RPMI8226 (cell line): ENCODE measurements at places on chromosomes 2 and 18.

GRCh38 chr2:32652555-32653209 lies 24.8 kb downstream of the TTC27 start:
- DNase-seq, result no peak

GRCh38 chr2:47490406-47490805 lies 87.5 kb downstream of the MSH2 start:
- no peak for DNase-seq

GRCh38 chr18:35131387-35132020 lies 90.3 kb downstream of the MAPRE2 start:
- no peak for DNase-seq

- DNase-seq, result no peak
Observed at GRCh38 chr2:164593959-164594358, 27.3 kb downstream of the GRB14 start.

DNA sequence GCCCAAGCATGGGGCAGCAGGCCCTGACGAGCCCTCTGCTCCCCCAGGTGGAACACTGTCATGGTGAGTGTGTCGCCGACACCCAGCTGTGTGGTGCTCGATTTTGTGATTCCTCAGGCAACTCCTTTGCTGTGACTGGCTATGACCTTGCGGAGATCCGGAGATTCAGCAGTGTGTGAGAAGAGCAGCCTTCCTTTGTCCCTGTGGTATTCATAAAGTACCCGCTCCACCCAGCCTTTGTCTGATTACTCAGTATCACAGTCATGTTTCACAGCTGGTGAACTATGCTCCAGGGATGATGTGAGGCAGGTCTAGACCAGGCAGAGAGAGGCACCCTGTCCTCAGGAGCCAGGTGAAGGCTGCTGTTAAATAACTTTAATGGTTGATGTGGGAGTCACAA lies 4.0 kb downstream of the WDR54 start:
- no peak for DNase-seq

- no peak for DNase-seq
Observed at GRCh38 chr18:54165450-54165849, 59.0 kb downstream of the MBD2 start.

DNA sequence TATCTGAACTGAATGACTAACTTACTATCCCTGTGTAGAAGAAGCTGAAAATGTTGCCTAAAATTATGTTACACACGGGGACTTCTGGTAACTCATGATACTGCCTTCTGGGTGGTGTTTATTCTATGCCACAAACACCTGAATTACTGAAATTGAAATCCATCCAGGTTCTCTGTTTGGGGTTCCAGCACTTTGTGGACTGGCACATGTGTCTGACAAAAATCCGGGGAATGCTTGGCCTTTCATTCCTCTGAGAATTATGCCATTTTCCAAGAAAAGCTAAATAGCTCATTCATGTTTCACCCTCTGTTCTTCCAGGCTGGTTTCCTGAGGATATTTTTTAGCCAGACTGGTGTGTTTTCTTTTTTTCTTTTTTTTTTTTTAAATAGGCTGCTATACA lies 59.5 kb upstream of the POU3F3 start:
- no peak for DNase-seq

- DNase-seq, result no peak
Observed at GRCh38 chr18:65937180-65937579, 186.4 kb downstream of the CDH7 start.

DNA sequence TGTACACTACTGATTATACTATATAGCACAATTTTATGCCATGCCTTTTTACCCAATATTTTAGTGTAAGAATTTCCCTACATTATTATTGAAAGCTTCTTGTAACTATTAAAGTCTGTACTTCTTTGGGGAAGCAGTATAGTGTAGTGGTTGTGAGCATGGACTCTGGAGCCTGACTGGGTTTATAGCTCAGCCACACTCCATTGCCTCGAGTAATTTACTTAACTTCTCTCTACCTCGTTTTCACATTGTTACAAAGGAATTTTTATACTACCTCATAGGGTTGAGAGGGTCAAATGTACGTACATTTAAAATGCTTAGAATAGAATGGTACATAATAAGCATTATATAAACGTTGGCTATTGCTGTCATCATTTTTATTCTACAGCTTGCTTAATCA lies 139.2 kb downstream of the UBR3 start:
- DNase-seq, result no peak

DNA sequence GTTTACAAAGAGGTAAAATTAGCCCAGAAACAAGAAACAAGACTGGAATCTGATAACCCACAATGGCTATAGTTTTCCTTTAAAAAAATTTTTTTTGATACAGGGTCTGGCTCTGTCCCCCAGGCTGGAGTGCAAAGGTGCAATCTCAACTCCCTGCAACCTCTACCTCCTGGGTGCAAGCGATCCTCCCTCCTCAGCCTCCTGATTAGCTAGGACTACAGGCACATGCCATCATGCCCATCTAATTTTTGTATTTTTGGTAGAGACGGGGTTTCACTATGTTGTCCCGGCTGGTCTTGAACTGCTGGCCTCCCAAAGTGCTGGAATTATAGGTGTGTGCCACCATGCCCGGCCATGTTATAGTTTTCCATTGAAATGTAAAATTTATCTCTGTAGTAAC lies 12.3 kb upstream of the PARD6G start:
- no peak for DNase-seq

DNA sequence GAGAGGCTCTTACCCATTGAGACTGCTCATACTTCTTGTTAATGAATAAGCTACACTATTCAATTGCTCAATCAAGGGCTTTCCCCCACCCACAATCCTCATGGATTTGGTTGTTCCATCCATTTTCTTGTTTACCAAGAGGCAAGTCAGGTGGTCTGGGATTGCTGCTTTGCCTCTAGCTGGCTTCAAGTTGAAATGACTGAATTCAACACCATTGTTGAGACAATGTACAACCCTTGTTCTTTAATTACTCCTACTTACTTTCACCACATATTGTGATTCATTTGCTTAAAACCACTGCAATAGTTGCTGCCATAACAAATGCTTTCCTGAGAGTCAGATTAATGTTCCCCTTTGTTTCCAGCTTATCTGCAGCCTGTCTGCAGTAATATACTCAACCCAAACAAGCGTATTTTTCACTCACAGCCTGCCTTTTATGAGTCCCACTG lies 532.2 kb downstream of the RIT2 start:
- no peak for DNase-seq

- no peak for DNase-seq
Observed at GRCh38 chr2:187233811-187234210, 214.2 kb downstream of the CALCRL start.
